Activated T-cell treated with anti-CD3 and anti-CD28 coated beads, Interleukin-2, amount 50 U/mL, for 72 hours (primary cell): ENCODE measurements at places on chromosomes 13 and 19. TPM values are rescaled to one million over a fixed set of nuclear protein-coding genes. Genes with fewer than 3 reads are reported as not detected.
A peak's percentile ranks its signal among the peaks of the same experiment; 100 is the strongest.

- no peak for DNase-seq
These were observed 149.3 kb upstream of the KL start for GRCh38 chr13:32866921-32867320.

- DNase-seq, result no peak
These were observed 190.9 kb downstream of the KLF12 start for GRCh38 chr13:73943137-73943964.

DNA sequence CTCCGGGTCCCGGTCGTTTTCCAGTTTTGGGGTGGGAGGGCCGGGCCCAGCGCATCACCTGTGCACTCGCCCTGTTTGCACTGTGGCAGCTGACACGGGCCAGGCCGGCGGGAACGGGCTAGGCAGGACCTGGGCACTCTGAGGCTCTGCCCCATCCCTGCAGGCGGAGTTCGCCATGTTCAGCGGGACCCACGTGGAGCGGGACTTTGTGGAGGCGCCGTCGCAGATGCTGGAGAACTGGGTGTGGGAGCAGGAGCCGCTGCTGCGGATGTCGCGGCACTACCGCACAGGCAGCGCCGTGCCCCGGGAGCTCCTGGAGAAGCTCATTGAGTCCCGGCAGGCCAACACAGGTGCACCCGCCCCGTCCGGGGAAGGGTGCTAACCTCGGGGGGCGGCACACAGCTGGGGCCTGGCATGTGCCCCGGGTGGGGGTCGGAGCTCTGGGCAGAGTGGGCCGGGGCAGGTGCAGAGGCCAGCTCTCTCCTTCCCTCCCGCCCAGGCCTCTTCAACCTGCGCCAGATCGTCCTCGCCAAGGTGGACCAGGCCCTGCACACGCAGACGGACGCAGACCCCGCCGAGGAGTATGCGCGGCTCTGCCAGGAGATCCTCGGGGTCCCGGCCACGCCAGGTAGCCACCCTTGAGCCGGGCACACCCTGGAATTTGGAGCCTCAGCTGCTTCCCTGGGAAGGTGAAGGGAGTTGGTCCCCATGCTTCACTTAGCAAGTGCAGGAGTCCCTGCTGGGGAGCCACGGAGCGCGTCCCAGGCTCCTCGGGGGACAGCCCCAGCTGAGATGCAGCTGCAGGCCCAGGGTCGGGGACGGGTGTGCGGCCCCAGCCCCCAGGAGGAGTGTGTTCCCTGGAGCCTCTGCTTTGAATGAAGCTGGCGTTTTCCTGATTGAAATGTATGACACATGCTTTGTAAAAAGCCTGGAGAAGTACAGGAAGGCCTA, 9.3 kb upstream of the ZNF554 start:
- DNase-seq, result no peak

DNA sequence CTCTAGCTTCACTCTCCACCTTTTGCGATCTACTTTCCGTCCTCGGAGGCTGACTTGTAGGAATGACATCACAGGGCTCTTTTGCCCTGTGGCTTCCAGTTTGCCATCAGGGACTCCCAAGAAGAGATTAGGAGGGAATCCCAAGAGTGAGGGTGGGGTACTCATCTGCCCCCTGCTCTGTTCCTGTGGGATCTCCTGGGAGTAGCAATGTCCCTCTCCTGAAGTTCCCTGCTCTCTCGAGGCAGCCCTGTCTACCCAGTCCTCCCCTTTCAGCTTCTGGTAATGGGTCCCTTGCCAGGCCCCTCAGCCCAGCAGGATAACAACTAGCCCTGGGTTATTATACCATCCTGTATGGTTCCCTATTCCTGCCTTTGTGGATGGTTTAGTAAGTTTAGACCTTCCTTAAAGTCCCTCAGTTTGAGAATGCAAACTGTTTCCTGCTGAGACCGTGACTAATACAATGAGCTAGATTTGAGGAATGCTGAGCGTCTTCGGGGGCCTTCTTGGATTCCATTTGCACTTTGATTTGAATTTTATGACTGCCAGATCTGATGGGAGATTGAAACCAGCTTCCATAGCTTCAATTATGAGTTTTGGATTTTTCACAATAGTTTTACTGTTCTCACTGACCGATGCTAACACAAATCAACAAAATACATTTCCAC, 73.7 kb upstream of the IPO5 start:
- DNase-seq, result no peak

- DNase-seq, result no peak
These were observed 8.8 kb downstream of the FZR1 start for GRCh38 chr19:3514930-3515329.

DNA sequence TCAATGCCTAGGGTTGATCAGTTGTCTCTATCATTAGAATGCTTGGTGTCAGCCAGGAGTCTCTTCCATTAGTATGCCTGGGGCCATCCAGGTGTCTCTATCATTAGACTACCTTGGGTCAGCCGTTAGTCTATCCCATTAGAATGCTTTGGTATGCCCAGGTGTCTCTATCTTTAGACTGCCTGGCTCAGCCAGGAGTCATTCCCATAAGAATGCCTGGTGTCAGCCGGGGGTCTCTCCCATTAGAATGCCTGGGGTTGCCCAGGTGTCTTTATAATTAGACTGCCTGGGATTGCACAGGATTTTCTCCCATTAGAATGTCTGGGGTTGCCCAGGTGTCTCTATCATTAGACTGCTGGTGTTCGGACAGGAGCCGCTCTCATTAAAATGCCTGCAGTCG, 1442.9 kb downstream of the UQCRFS1 start:
- DNase-seq, result no peak

DNA sequence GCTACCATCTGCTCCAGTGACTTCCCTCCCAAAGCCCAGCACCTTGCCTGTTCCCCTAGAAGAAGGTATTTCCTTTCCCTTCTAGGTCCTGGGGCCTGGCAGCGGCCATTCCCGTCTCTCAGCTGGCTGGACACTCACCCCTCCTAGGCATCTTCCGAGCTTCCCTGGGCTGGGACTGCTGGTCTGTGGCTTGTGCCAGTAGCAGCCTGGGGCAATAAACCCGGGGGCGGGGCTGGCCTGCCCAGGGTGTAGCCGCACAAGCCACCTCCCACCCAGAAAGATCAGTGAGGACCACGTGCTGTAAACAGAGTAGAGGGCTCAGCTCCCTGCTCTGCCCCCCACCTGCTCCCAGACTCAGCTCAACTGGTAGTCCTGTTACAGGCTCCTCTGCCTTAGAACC, 15.0 kb downstream of the LIPE start:
- DNase-seq, result no peak

DNA sequence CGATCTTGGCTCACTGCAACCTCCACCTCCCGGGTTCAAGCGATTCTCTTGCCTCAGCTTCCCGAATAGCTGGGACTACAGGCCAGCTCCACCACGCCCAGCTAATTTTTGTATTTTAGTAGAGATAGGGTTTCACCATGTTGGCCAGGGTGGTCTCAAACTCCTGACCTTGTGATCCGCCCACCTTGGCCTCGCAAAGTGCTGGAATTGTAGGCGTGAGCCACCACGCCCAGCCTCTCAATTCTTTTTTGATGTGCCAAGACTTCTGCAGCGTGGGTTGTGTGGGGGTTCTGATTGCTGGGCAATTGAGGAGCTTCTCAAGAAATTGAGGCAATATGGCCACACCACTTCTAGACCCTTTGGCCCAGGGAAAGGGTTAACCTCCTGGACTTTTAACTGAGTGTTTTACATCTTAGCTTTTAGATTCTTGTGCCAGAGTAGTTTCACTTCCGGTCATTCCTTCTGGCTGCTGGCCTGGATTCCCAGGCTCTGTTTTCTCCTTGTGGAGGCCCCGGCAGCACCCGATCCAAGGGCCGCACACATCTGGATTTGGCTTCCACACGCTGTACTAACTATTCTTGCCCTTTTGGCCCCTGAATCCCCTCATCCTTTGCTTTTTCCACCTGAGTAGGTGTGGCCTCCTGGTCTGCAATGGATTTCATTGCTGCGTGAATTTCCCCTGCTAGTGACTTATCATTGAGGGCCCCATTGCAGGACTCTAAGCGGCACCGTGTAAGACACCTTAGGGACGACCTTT, 14.7 kb downstream of the SMARCA4 start:
- no peak for DNase-seq

- peak; percentile 54 for DNase-seq
These were observed 8.3 kb downstream of the IFNL3 start for GRCh38 chr19:39236527-39236926.

GRCh38 chr19:3809881-3810707, 23.9 kb upstream of the MATK start:
- no peak for DNase-seq

GRCh38 chr13:113927661-113928581, 46.0 kb downstream of the C13orf46 start:
- no peak for DNase-seq

GRCh38 chr19:48810151-48810550, 678 bp downstream of the BCAT2 start:
- no peak for DNase-seq

DNA sequence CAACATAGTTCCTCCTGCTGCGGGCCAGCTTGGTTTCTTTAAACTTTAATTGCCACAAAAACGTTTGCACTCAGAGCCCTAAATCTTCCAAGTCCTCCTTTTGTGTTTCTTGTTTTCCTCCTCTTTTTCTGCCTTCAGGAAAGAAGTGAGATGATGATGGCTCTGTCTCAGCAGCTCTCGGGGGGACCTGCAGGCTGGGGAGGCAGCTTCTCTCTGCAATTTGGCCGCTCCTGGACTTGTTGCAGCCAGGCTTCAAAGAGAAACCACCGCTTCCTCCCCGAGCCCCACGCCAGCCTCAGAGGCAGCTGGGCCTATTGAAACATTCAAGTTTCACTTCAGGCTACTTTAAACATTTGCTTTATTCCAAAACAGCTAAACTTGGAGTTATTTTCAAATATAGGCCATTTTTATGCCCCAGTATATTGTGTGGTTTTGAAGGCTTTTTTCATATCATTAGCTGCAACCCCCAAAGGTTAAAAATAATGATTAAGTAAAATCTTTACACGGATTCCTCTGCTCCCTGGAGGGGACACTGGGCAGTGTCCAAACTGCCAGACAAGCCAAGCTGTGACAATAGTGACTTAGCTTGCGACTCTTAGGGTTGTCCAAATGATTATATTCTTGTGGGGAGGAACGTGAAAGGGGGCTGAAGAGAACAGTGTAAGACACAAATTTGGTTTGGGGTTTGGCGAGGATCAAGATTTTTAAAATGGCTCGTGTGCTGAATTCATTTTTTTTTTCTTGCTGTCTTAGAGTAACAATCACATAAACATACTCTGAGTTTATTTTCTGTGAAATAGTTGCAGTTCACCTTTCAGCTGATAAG, 330.8 kb downstream of the DLEU7 start:
- peak; percentile 40 for DNase-seq

GRCh38 chr19:1700733-1701663, 48.6 kb upstream of the TCF3 start:
- no peak for DNase-seq

DNA sequence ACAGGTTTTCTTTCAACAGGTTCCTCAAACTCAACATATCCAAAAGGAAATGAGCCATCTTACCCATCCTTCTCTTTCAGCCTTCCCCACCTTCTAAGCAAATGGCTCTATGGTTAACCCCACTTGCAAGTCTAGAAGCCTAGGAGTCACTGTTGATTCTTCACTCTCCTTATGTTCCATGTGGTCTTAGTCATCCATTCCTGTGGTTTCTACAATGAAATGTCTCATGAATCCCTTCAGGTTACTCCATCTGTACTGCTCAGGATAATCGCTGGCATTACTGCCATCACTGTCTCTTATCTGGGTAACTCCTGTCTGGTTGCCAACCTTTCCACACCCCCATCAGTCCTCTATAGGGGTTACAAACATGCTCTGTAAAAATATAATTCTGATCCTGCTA, 381.3 kb downstream of the ENOX1 start:
- DNase-seq, result no peak

- DNase-seq, result no peak
These were observed 19.5 kb downstream of the FAM124A start for GRCh38 chr13:51241720-51242119.

GRCh38 chr13:94996445-94996844, 284.1 kb upstream of the SOX21 start:
- DNase-seq, result no peak

DNA sequence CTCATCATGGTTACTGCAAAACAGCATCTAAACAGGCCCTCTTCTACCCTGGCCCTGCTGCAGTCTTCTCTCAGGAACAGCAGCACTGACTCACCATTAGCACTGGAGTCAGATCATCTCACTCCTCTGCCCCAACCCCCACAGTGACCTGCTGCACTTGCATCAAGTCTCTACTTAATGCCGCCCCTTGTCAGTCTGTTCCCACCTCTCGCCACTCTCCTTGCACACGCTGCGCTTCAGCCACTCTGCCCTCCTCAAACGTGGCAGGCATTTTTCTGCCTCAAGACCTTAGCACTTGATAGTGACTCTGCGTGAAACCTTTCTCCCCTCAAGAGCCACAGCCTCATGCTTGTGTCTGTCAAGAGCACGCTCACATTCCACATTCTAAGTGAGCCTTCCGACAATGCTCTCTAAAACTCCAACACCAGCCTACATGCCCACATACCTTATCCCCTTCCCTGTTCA, 22.1 kb downstream of the MIPEP start:
- no peak for DNase-seq

OSCAR gene
- 1.1 TPM for total RNA-seq

WDR87 gene
- not detected for total RNA-seq

PINLYP gene
- 8.9 TPM for total RNA-seq

NLRP12 gene
- not detected for total RNA-seq

ERICH6B gene
- not detected for total RNA-seq

LGALS14 gene
- total RNA-seq, result 9.5 TPM

RXFP2 gene
- total RNA-seq, result not detected
